Bronchial epithelial cell (primary cell): ENCODE measurements at places on chromosomes 16 and 17. TPM values are rescaled to one million over a fixed set of nuclear protein-coding genes. Genes with fewer than 3 reads are reported as not detected.

The HS3ST2 gene
- total RNA-seq = 0.26 TPM in 2 replicates

The HP gene
- total RNA-seq = not detected in 2 replicates

The ENPP7 gene
- not detected in 2 replicates for total RNA-seq

The TBC1D28 gene
- 0.53 TPM in 1 of 2 replicates, not detected in the other for total RNA-seq

The NPIPB9 gene
- 0.77 and 1.6 TPM in 2 replicates for total RNA-seq

The SHCBP1 gene
- 0.90 and 1.3 TPM in 2 replicates for total RNA-seq

The HCRT gene
- not detected in 2 replicates for total RNA-seq

The RND2 gene
- under 0.01 and 0.38 TPM in 2 replicates for total RNA-seq

The CES5A gene
- total RNA-seq = not detected in 2 replicates

The GPRC5B gene
- under 0.01 TPM in 2 replicates for total RNA-seq

The MEIOC gene
- not detected in 2 replicates for total RNA-seq

The C16orf54 gene
- not detected in 2 replicates for total RNA-seq

The MFAP4 gene
- 0.26 TPM in 1 of 2 replicates, not detected in the other for total RNA-seq

The MYL4 gene
- total RNA-seq = not detected in 2 replicates

The LCAT gene
- 1.6 and 1.7 TPM in 2 replicates for total RNA-seq

The KLHDC4 gene
- total RNA-seq = 27.7 and 30.8 TPM in 2 replicates

The DPEP3 gene
- total RNA-seq = not detected in 2 replicates

The SLC13A5 gene
- 0.38 and 0.53 TPM in 2 replicates for total RNA-seq

The C17orf50 gene
- not detected in 2 replicates for total RNA-seq

The SLC5A10 gene
- total RNA-seq = 0.13 TPM in 1 of 2 replicates, not detected in the other

The EFNB3 gene
- under 0.01 TPM in 2 replicates for total RNA-seq
